Colonic mucosa (tissue), 4 donors: ENCODE measurements at places on chromosomes 4 and X. TPM values are rescaled to one million over a fixed set of nuclear protein-coding genes. Genes with fewer than 3 reads are reported as not detected.
A peak's percentile ranks its signal among the peaks of the same experiment; 100 is the strongest.

GRCh38 chr4:15682242-15683142 is 865 bp downstream of the FAM200B start:
- no peaks in the 10 kb centered on the region for H3K36me3 ChIP-seq
- H3K27me3 ChIP-seq: no peaks in the 10 kb centered on the region
- H3K4me1 ChIP-seq: peaks cover 5% of the 10 kb centered on the region
- DNase-seq: no peak
- peak overlapping the region; percentile 65 for H3K4me3 ChIP-seq

GRCh38 chr4:12957108-12957507 is 527.0 kb downstream of the RAB28 start:
- H3K36me3 ChIP-seq: no peaks in the 10 kb centered on the region
- DNase-seq: no peak
- no peaks in the 10 kb centered on the region for H3K27me3 ChIP-seq
- H3K27ac ChIP-seq: no peak overlapping the region
- no peaks in the 10 kb centered on the region for H3K4me1 ChIP-seq

GRCh38 chr4:147772459-147772969 is 40.6 kb downstream of the ARHGAP10 start:
- no peaks in the 10 kb centered on the region for H3K27me3 ChIP-seq
- H3K27ac ChIP-seq: no peak overlapping the region
- H3K36me3 ChIP-seq: no peaks in the 10 kb centered on the region
- no peak for DNase-seq

DNA sequence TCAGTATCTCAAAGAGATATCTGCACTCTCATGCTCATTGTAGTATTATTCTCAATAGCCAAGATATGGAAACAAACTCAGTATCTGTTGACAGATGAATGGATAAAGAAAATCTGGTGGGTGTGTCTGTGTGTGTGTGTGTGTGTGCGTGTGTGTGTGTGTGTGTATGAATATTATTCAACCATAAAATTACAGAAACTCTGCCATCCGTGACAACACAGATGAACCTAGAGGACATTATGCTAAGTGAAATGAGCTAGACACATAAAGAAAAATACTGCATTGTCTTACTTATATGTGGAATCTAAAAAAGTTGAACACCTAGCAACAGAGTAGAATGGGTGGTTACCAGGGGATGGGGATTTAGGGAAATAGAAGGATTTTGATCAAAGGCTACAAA is 13.2 kb downstream of the XKRX start:
- H3K27me3 ChIP-seq: no peaks in the 10 kb centered on the region
- DNase-seq: no peak
- H3K4me3 ChIP-seq: no peak overlapping the region
- H3K4me1 ChIP-seq: no peaks in the 10 kb centered on the region
- H3K27ac ChIP-seq: no peak overlapping the region

DNA sequence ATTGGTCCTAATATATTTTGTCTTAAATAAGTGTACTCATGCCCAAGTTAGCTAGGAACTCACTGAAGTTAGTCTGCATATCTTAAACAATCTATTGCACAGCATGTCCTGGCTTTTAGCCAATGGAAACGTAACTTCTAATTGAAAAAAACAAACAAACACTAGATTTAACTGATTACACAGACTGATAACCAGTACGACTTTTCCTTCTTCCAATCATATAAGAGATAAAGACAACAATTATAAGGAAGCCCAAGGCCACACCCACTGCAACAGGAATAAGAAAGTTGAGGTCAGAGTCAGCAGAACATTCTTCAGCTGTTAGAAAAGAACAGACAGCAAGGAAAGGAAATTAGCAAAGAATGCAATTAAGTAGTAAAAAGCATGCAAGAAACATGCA is 40.8 kb downstream of the LAMP2 start:
- H3K27me3 ChIP-seq: no peaks in the 10 kb centered on the region
- H3K36me3 ChIP-seq: no peaks in the 10 kb centered on the region
- no peak overlapping the region for H3K4me3 ChIP-seq
- no peak for DNase-seq
- no peak overlapping the region for H3K27ac ChIP-seq

The AMELX gene
- not detected for total RNA-seq

DNA sequence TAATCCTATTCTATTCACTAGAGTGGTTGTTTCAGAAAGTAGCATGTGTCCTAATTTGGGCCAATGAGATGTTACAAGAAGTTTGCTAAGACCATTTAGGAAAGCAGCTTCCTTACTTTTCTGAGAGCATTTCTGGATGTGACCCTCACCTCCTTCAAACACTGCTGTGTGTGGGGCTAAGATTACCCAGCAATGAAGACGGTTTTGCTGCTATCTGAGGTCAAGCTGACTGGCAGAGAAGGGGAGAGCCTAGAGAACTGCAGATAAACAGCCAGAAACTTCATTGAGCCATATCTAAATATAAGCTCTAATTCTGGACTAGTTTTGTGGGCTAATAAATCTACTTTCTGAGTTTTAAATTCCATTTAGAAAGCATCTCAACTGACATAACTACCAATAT is 36.4 kb downstream of the ZAR1 start:
- H3K4me3 ChIP-seq: no peak overlapping the region
- H3K36me3 ChIP-seq: peaks cover 27% of the 10 kb centered on the region
- no peak overlapping the region for H3K27ac ChIP-seq
- H3K27me3 ChIP-seq: no peaks in the 10 kb centered on the region
- DNase-seq: no peak
- no peaks in the 10 kb centered on the region for H3K4me1 ChIP-seq

The TLR3 gene
- 48.6 TPM for total RNA-seq

The CXCL1 gene
- total RNA-seq: 19.6 TPM

GRCh38 chr4:177108708-177109107 is 201.0 kb upstream of the NEIL3 start:
- H3K27ac ChIP-seq: no peak overlapping the region
- DNase-seq: no peak
- H3K27me3 ChIP-seq: no peaks in the 10 kb centered on the region
- H3K4me3 ChIP-seq: no peak overlapping the region
- no peaks in the 10 kb centered on the region for H3K4me1 ChIP-seq
- no peaks in the 10 kb centered on the region for H3K36me3 ChIP-seq

GRCh38 chrX:19595043-19595677 is 79.9 kb upstream of the MAP3K15 start:
- DNase-seq: no peak
- no peak overlapping the region for H3K4me3 ChIP-seq
- H3K36me3 ChIP-seq: no peaks in the 10 kb centered on the region
- no peaks in the 10 kb centered on the region for H3K27me3 ChIP-seq
- no peak overlapping the region for H3K27ac ChIP-seq
- no peaks in the 10 kb centered on the region for H3K4me1 ChIP-seq

The SPANXN4 gene
- total RNA-seq: not detected

DNA sequence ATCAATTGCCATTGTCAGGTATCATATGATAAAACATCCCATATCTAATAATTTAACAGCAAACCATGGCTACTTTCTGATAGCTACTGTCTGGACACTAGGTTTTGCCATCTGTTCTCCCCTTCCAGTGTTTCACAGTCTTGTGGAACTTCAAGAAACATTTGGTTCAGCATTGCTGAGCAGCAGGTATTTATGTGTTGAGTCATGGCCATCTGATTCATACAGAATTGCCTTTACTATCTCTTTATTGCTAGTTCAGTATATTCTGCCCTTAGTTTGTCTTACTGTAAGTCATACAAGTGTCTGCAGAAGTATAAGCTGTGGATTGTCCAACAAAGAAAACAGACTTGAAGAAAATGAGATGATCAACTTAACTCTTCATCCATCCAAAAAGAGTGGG is 7.0 kb downstream of the NPY5R start:
- no peaks in the 10 kb centered on the region for H3K4me1 ChIP-seq
- no peak overlapping the region for H3K27ac ChIP-seq
- DNase-seq: no peak
- no peaks in the 10 kb centered on the region for H3K27me3 ChIP-seq

- no peak for DNase-seq
- no peaks in the 10 kb centered on the region for H3K27me3 ChIP-seq
- no peaks in the 10 kb centered on the region for H3K36me3 ChIP-seq
- no peak overlapping the region for H3K27ac ChIP-seq
- no peaks in the 10 kb centered on the region for H3K4me1 ChIP-seq
Measured at GRCh38 chrX:144586756-144587155, 660.5 kb upstream of the SPANXN1 start.

DNA sequence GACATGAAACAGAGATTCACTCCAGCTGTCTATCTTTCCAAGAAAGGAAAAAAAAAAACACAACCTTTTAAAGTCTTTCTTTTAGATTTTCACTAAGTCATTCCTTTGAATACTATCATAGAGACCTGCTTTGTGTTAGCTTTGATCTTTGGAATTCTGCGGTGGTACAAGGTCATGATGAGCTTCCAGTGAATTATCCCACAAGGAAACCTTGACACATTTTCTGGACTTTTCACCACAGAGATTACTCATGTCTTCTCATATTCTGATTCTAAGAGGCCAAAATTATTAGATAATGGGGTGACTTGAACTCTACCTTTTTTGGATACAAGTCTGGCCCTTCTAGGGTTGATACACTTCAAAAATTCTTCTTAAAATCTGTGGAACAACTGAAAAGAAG is 201.6 kb downstream of the PACRGL start:
- H3K4me3 ChIP-seq: no peak overlapping the region
- H3K36me3 ChIP-seq: no peaks in the 10 kb centered on the region
- no peaks in the 10 kb centered on the region for H3K27me3 ChIP-seq
- no peak for DNase-seq

- H3K4me1 ChIP-seq: no peaks in the 10 kb centered on the region
- H3K27me3 ChIP-seq: no peaks in the 10 kb centered on the region
- DNase-seq: no peak
- H3K4me3 ChIP-seq: no peak overlapping the region
Measured at GRCh38 chr4:15395311-15395710, 32.5 kb upstream of the C1QTNF7 start.

GRCh38 chr4:6806924-6807626 is 24.5 kb downstream of the KIAA0232 start:
- no peaks in the 10 kb centered on the region for H3K36me3 ChIP-seq
- no peak overlapping the region for H3K4me3 ChIP-seq
- H3K27ac ChIP-seq: no peak overlapping the region
- H3K4me1 ChIP-seq: peaks cover 7% of the 10 kb centered on the region
- DNase-seq: no peak

DNA sequence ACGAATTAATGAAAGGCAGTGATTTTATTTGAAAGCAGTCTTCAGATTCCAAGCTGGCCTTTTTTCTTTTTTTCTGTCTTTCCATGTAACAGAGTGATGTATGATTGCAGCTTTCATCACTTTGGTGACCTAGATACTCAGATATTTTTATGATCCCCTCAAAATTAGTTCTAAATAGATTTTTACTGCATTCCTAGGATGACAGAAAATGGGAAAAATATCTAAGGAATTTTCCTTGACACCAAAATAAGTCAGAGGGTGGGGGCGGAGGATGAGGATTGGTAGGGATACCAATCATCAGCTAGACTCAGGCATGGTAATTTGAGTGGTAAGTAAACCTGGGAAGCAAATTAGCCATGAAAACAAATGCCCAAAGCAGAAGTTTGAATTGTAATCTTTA is 11.9 kb upstream of the HMGB2 start:
- H3K27ac ChIP-seq: no peak overlapping the region
- H3K27me3 ChIP-seq: no peaks in the 10 kb centered on the region
- H3K4me1 ChIP-seq: no peaks in the 10 kb centered on the region
- H3K36me3 ChIP-seq: no peaks in the 10 kb centered on the region
- no peak for DNase-seq

The FGF16 gene
- not detected for total RNA-seq

GRCh38 chrX:47629419-47630200 is at the start of gene CFP:
Gene CFP (minus strand): TSS chrX:47629930. CDS start chrX:47629844, 86 bp downstream.
- H3K27me3 ChIP-seq: no peaks in the 10 kb centered on the region
- DNase-seq: no peak
- no peaks in the 10 kb centered on the region for H3K4me1 ChIP-seq
- H3K27ac ChIP-seq: no peak within 1 kb of the TSS

GRCh38 chr4:3800351-3800750 is 34.2 kb downstream of the ADRA2C start:
- no peaks in the 10 kb centered on the region for H3K27me3 ChIP-seq
- no peak overlapping the region for H3K27ac ChIP-seq
- H3K4me1 ChIP-seq: no peaks in the 10 kb centered on the region
- H3K36me3 ChIP-seq: no peaks in the 10 kb centered on the region
- no peak overlapping the region for H3K4me3 ChIP-seq
- no peak for DNase-seq

The EMCN gene
- 2.8 TPM for total RNA-seq

DNA sequence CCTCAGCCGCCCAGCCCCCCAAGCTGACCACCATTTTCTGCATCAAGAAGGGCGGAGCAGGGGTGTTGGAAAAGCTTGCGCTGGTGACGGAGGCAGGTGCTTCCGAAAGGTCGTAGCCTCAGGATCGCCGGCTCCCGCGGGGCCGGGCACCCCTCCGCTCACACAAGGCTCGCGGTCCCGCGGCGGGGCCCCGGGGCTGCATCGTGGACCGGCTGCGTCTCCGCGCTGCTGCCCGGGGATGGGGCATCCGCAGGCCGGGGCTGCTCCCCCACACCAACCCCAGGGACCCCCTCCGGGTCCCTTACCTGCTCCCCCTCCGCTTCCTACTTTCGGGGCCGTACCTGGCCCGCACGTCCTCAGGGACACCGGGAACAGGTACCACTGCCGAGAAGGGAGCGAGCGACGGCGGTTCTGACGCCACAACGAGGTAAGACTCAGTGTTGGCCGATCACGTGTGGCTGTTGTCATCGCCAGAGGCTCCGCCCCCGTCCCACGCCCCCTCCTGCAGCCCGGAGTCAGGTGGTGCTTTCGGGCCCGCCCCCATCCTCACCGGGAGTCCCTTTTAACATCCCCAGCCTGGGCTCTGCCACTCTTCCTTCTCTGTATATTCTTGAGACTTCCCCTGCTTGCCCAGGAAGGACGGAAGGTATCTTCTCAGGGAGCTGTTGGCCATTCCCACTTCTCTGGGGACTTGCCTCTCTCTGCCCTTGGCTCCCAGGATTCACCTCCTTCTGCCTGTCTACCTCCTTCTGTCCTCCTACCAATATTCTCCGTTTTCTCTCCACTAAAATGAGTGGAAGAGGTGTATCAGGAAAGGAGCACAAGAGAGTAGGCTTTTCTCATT is at the start of gene BEX2:
BEX2 (minus strand) TSS at position 436 of the 844 bp plus-strand sequence. CDS start 1,014 bp downstream, outside the sequence.
- no peak within 1 kb of the TSS for H3K27ac ChIP-seq
- H3K4me1 ChIP-seq: no peaks in the 10 kb centered on the region
- DNase-seq: peak; percentile 83
- H3K4me3 ChIP-seq: peak within 1 kb of the TSS; percentile 54
- no peaks in the 10 kb centered on the region for H3K27me3 ChIP-seq

GRCh38 chrX:13266641-13267345 is 53.1 kb downstream of the ATXN3L start:
- H3K27me3 ChIP-seq: no peaks in the 10 kb centered on the region
- no peaks in the 10 kb centered on the region for H3K4me1 ChIP-seq
- no peaks in the 10 kb centered on the region for H3K36me3 ChIP-seq
- no peak overlapping the region for H3K4me3 ChIP-seq
- H3K27ac ChIP-seq: no peak overlapping the region

GRCh38 chrX:11750046-11750445 is 8.0 kb upstream of the MSL3 start:
- H3K4me3 ChIP-seq: no peak overlapping the region
- DNase-seq: no peak
- H3K27me3 ChIP-seq: no peaks in the 10 kb centered on the region
- H3K36me3 ChIP-seq: no peaks in the 10 kb centered on the region
